ENCODE measurements at places on chromosomes 1 and 21. TPM values are rescaled to one million over a fixed set of nuclear protein-coding genes. Genes with fewer than 3 reads are reported as not detected.

NUP210L gene
- under 0.01 TPM for total RNA-seq

CASQ2 gene
- under 0.01 TPM for total RNA-seq

RGS13 gene
- total RNA-seq = not detected

PRAMEF1 gene
- not detected for total RNA-seq

SMIM1 gene
- total RNA-seq = not detected

ARHGEF16 gene
- 0.25 TPM for total RNA-seq

NBL1 gene
- total RNA-seq = 29.5 TPM

FALEC gene
- total RNA-seq = not detected

KRTAP7-1 gene
- total RNA-seq = not detected

CCDC185 gene
- total RNA-seq = under 0.01 TPM

RNU1-4 gene
- 73,230 TPM for total RNA-seq

CHI3L2 gene
- 0.49 TPM for total RNA-seq

TNFRSF14 gene
- 0.98 TPM for total RNA-seq

OR2L13 gene
- total RNA-seq = 0.74 TPM

TNFRSF18 gene
- total RNA-seq = not detected

CLDN8 gene
- not detected for total RNA-seq

ARHGAP30 gene
- total RNA-seq = 0.49 TPM

REN gene
- not detected for total RNA-seq

SYCP1 gene
- total RNA-seq = not detected

SLC45A1 gene
- 5.9 TPM for total RNA-seq

SPATA17 gene
- total RNA-seq = 4.2 TPM

LDLRAD2 gene
- total RNA-seq = not detected

LRRC7 gene
- 215 TPM for total RNA-seq

KRTAP19-1 gene
- not detected for total RNA-seq

DCAF8 gene
- total RNA-seq = 47.9 TPM

SELE gene
- 0.74 TPM for total RNA-seq

RGS5 gene
- total RNA-seq = 14.5 TPM

PROK1 gene
- under 0.01 TPM for total RNA-seq

PTPRC gene
- 3.0 TPM for total RNA-seq

CD48 gene
- not detected for total RNA-seq

NCF2 gene
- total RNA-seq = 1.7 TPM

MARK1 gene
- total RNA-seq = 55.8 TPM

RPS6KC1 gene
- 56.1 TPM for total RNA-seq

FABP3 gene
- 88.0 TPM for total RNA-seq

RAB7B gene
- total RNA-seq = 0.49 TPM

OLFML2B gene
- total RNA-seq = 1.2 TPM

ODR4 gene
- total RNA-seq = 28.0 TPM

RGS16 gene
- 2.2 TPM for total RNA-seq

HSF2BP gene
- 2.2 TPM for total RNA-seq

LINGO4 gene
- total RNA-seq = not detected

RAB3GAP2 gene
- 29.3 TPM for total RNA-seq

KCNE2 gene
- total RNA-seq = 0.25 TPM

CFAP74 gene
- 0.25 TPM for total RNA-seq

PLA2G2C gene
- total RNA-seq = not detected

TNNI3K gene
- 9.6 TPM for total RNA-seq

PALMD gene
- 41.8 TPM for total RNA-seq

GJA9 gene
- not detected for total RNA-seq

SLC16A4 gene
- 3.7 TPM for total RNA-seq

KCNJ15 gene
- not detected for total RNA-seq

C1orf74 gene
- total RNA-seq = 1.5 TPM
